ENCODE measurements at places on chromosomes 4 and X.

DNA sequence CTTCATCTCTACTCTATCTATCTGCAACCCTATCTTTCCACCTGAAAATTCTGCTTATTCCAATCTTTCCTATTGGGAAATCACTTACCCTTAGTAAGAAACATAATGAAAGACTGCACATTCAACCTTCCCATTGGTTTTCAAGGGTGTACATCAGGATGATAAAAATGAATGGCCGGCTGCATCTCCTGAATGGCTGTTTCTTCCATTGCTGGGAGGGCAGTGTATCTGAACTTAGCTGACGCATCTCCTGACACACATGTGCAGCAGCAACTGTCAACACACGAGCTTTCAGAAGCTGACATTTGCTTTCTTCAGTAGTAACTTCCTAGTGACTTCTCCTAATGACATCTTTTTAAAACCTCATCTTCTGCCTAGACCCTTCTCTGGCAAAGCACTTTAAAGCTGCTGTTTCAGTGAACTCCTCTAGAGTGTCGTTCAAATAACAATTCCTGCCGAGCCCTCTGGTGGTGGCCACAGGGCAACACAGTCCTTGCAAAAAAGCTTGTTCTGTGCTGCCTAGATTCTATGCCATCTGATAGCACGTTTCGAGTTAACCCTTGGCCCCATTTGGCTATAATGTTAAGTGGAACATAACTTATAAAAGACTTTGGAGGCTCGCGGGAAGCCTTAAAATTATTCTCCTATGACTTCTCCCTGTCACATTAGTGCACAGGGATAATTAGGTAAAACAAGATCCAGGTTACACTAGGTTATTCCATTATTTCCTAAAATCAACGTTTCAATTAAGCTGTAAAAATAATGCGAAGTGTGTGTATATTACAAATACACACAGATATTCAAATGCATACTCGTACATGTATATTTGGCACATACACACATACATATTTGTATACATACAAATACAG, 2340.7 kb downstream of the PCDH7 start:
- DNase-seq: no peak

- no peak for DNase-seq
These were observed 34.1 kb upstream of the CLDN24 start for GRCh38 chr4:183356173-183356830.

- DNase-seq: no peak
These were observed 1.3 kb downstream of the PQBP1 start for GRCh38 chrX:48899078-48899410.

DNA sequence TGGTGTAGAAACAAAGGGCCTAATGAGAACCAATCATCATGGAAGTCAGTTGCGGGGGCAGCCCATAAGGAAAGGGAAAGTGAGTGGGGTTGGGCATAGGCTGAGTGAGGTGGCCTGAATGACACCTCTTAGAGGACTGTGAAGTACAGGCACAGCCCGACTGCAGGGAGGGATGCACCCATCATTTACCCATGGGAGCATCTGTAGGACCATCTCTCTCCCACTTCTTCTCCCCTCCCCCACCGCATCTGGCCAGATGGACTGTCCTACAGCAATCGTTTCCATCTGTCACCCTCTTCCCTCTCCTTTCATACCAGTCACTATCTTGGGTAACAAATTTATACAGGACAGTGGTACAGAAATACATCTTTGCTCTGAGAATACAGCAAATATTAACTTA, 4.2 kb downstream of the STBD1 start:
- DNase-seq: no peak

DNA sequence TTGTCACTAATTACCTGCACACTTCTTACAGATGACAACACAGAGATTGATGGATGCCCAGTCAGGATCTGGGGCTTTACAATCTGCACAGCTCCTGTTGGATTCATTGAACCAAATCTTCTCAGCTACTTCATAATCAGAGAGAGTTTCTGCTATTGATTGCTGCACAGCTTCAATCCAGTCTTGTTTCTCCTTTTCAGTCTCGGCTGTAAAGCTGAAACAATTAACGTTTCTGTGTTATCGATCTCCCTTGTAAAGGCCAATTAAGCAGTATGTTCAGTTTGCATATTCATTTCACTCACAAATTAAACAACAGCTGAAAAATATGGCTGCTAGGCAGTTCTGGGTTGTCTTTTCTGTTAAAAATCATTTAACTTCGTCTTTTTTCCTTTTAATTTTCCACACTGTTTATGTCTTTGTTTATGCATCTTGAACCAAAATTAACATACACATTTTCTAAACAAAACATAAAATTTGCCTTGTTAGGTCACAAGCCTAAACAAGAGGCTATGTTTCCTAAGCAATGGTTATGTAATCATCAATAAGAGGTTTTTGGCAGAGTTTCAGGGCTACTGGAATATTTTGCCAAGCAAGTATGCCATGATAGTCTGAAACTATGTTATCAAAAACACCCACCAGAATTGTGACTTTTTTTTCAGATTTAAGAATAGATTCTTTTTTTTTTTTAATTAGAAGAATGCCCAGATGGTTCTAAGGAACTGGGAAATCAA, 79.2 kb downstream of the ARAP2 start:
- no peak for DNase-seq

DNA sequence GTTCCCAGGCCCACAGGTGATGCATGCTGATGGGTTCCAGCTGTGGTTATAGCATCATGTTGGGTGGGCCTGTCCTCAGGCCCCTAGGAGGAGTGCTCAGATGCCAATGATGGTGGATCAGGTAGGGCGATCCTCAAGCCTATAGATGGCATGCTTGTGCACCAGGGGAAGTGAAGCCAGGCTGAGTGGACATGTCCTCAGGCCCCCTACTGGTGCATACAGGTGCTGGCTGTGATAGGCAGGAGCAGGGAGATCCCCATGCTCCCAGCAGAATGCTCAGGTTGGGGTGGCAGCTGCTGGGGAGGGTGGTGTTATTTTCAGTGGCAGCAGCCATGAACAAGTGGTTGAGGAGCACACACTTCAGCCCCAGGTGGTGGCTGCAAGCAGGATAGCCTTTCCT, 96.0 kb downstream of the SMARCA1 start:
- DNase-seq: no peak

DNA sequence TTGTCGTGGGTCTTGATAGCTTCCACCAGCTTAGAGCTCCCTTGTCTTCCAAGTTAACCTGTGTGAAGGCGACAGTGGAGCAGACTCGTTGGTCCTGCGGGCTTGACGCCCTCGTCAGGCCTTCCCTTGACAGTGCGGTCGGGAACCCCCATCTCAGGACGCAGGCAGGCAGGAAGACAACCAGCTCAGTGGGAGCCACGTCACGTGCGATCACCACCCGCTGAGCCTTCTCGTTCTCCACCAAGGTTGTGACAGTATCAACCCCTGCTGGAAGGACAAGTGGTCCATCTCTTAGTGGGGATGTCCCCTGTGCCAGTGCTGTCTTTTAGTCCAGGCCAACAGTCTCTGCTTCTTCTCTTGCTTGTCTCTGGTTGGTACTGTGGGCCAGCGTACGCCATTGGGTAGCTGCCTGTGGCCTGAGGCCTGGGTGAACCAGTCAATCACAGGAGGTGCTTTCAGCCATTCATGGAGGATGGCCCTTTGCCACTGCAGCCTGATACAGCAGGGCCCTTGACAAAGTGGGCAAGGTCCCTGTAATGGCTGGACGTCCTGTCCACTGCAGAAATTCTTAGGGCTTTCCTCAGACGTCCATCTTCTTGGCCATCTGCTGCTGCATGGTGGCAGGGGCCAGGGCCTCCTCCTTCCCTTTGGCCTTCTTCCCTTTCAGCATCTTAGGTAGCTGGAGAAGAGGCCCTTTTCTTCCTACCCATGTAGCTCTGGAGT, 31.4 kb downstream of the RGS12 start:
- DNase-seq: no peak

DNA sequence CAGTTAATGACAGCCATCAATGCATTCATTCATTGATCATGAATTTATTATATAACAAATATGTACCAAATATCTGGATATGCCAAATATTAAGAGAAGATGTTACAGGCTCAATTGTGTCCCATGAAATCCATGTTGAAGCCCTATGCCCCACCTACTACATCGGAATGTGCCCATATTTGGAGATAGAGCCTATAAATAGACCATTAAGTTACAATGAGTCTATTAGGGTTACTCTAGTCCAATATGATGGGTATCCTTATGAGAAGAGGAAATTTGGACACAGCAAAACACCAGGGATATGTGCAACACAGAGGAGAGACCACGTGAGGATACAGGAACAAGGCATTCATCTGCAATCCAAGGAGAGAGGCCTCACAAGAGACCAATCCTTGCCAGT, 634.5 kb downstream of the DMD start:
- DNase-seq: no peak

GRCh38 chrX:152821145-152821765, 9.3 kb downstream of the CETN2 start:
- no peak for DNase-seq

DNA sequence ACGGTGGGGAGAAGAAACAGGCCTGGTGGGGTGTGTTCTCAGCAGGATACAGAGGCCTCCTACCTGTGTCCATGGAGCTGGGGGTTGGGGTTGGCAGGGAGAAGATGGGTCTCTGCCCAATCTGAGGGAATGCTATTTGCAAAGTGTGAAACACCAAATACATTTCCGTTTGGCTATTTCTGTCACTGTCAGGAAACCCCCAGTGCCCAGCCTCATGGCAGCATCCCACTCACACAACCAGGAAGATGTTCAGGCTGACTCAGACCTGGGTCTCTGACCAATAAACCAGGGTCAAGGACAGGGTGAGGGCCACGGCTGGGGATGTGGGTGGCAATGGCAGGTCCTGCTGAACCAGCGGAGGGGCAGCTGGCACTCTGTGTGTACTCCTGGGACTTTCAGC, 41.3 kb downstream of the BCOR start:
- DNase-seq: no peak

DNA sequence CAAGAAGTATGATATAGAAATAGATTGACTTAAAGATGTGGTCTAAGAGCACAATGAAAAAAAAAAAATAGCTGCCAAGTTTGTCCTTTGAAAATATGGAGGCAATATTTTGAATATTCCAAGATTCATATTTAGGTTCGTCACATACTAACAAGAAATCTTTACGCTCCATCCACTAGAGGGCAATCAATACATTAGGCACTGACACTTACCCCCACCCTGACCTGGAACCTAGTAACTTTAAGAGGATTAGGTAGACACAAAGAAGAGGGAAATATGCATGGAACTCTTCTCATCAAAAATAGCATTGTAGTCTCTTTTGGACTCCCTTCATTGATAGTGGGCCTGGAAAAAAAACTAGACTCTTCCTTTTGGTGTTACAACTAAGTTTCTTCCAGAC, 1108.1 kb downstream of the PCDH19 start:
- no peak for DNase-seq

DNA sequence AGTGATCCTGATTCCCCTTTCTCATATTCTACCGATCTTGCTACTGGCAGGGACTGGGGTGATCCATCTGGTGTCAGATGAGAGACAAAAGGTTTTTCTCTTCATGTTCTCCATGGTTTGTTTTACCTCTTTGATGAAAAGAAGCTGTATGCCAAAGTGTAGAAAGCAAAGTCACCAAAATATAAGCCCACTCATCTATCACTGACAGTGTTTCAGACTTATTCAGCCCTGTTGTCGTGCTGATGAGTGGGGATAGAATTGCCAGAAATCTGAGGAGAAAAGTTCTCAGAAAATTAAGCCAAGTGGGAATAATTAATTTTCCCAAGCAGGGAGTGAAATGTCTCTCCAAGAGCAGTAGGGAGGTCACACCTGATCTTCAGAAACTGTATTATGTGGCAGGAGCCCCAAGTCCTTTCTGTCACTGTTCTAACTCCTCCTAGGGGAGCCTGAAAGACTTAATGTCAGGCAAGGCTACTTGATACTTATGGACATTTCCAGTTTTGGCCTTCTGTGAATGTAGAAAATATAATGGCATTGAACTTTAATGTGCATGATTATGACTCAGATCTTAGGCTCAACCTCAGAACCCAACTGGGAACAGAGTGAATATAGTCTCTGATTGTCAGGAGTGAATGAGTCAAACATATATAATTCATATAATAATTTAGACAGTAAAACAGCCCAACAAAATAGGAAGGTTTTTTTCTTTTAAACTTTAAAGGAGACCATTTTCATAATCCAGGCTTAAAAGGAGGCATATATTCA, 298.1 kb downstream of the ANKRD50 start:
- DNase-seq: no peak

DNA sequence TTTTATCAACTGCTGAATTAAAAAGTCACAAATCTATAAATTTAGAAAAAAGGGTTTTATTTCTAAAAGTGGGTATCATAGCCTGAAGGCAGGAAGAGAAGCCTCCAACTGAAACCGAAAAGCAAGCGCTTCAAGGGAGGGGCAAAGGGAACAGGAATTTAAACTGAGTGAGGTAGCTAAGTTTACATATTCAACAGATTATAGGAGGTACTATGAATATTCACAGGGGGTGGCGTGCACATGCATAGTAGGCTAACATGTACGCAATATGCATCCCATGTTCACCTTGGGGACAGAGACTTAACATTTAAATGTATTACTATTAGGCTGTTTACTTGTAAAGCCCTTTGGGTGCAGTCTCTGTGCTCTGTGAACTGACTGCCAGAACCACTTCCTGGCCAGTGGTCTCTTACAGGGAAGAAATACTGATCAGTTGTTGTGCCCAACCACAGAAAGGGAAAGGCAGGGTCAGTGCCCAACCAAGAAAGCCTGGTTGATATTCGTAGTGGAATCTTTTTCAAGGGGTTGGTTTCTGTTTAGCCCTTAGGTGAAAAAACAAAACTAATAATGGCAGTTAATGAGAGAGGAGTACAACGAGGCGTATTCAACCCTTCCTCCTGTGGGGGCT, 168.7 kb upstream of the GALNTL6 start:
- no peak for DNase-seq

DNA sequence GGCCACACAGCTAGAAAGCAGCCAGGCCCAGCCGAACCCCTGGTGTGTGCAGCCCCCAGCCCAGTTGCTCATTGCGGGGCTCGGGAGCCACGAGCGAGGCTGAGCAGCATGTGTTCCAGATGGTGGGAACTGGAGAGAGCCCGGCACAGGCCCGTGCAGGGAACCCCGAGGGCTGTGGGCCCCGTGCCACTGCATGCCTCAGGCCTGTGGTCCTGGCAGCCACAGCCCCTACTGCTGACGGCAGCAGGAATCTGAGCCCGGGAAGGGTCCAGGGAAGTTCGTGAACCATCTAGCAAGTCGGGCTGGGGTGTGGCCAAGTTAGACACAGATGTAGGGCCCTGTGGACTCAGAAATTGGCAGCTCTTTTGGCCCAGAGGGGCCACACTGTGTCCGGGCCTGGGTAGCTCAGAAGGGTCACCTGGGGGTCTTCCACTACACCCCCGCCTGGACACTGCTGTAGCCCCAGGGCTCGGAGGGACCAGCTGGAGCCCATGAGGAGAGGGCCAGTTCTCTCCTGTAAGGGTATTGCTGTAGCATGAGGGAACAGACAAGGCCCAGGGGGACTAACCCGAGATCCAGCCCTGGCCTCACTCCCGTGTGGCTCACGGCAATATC, 12.1 kb downstream of the HTRA3 start:
- DNase-seq: peak; percentile 74

DNA sequence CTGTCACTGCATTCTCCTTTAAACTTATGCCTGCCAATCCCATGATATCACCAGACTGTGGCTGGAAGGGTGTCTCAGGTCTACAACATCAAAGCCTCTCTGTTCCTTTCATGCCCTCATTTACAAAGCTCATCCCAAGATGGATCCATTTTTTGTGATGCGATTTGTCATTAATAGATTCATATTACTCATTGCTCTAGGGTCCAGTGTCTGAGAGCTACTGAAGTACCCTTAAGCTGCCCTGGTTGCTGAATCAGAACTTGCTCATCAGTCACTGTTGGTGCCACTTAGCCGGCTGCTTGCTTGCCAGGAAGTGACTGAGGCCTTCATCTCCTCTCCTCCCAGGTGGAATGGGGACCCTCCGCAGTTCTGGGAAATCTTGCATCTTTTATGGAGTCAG, 395.5 kb upstream of the BOD1L1 start:
- peak; percentile 5 for DNase-seq
